ENCODE measurements at places on chromosomes 13 and 19. TPM values are rescaled to one million over a fixed set of nuclear protein-coding genes. Genes with fewer than 3 reads are reported as not detected.

Gene ZNF835
- 4.6 TPM for total RNA-seq

DNA sequence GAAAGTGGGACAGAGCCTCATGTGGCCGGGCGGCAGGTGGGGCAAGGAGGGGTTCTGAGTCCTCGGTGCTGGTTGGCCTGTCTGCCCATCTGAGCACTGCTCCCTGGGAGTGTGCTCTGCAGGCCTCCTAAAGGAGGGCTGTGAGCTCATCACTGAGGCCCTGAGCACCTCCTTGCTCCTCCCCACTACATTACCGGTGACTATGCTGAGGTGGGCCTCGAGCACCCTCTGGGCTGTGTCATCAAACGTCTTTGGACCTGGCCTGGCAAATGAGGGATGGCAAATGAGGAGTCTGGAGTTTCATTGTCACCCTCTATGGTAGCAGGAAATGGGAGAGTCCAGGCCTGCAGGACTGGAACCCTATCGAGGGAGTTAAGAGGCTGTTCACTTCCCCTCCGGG, 38.8 kb upstream of the ZNF429 start:
- no peak for DNase-seq

DNA sequence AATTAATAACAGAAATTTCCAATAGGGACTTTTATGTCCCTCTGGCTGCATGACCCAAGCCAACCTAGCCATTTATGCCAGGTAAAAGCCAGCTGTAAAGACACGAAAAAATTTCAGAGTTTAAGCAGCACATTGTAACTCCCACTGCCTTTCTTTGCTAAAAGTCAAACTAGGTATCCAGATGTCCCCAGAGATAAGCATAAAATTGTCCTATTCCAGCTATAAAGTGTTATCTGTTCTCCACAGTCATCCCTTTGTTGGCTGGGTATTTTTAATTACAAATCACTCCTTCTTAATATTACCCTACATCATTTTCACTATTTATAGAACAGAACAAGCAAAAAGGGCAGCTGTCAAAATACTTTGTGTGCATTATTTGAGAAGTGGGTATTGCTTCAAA, 3.2 kb upstream of the ZNF154 start:
- no peak for DNase-seq

DNA sequence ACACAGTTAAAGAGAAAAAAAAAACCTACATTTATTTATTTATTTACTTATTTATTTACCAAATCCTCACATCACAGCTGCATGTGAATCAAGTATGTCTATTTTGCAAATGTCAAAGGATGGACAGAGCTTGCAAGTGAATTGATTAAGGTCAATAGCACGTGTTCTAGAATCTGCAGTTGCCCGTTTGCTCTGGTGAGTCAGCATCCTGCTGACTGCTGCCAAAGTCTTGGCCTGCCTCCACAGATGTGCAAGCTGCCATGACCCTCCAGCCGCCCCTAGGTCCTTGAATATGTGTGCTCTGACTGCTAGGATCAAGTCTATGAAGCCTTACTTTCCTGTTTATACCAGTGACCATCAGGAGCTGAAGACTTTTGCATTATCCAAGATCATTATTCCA, 320.6 kb downstream of the GPC5 start:
- DNase-seq: peak; percentile 26

- no peak for DNase-seq
These were observed 1.1 kb upstream of the SMIM24 start for GRCh38 chr19:3481241-3482090.

DNA sequence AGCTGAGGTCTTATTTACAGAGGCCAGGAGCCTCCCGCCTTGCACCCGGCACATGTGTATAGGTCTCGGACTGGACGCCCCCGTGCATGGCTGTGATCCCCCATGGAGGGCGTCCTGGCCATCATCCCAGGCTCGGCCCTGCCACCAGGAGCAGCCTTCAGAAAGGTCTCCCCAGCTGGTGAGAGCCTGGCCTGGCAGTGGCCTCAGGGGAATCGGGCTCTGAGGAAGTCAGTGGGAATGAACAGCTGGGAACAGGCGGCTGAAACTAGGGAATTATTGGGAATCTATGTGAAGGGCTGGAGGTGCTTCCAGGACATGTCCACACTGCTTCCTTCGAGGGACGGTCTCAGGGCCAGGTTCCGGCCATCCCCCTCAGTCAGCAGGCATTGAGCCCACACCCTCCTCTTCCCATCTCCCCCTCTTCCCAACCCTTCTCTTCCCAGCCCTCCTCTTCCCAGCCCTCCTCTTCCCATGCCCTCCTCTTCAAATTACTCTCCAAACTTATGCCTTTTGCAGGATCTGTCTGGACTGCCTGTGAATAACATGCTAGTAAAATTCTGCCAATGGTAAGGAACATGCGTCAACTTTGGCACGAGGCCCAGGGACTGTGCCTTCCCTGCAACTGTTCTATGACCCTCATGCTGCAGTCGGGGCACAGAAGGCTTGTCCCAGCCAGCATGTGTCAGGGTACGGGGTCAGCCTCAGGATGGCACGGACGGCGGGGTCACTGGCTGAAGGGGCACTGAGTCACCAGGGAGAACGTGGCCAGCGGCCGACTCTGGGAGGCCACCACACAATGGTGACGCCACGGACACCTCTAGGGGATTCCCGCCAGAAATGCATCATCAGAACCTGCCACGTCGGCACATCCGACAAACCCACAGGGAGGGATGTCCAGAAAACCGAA, 24.2 kb upstream of the C13orf46 start:
- no peak for DNase-seq

Gene GZMM
- not detected for total RNA-seq

Measured in epithelial cell of proximal tubule (primary cell).